CD4-positive, alpha-beta T cell treated with Interleukin-6 at 100 ng/mL for 8 hours (primary cell): ENCODE measurements at places on chromosomes 12 and 14.

DNA sequence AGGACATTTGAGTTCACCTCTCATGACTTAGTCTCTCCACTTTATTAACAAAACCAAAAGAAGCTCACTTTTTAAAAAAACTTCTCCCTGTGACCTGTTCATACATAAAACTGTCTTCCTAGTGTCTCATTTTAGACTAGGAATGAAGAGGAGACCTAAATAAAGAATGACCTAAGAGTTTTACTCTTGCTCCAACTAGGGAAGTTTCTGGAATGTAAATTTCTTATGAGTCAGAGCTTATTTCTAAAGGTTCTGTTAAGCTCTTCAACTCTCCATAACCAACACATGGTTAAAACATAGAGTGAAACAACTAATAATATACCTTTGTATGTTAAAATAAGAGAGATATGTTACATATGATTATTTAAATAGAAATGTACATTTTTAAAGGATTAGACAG is 369.8 kb downstream of the EMP1 start:
- DNase-seq: no peak

DNA sequence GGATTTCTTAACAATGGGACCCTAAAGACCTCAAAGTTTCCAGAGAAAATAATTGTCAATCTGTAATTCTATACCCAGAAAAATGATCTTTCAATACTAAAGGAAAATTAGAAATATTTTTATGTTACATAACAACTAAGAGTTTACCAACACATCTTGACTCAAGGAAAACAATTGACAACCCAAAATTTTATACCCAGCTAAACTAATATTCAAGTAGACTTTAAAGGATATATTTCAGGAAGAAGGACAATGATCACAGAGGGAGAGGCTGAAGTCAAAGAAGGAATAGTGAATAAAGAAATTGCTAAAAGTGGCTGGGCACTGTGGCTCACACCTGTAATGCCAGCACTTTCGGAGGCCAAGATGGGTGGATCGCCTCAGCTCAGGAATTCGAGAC is 12.6 kb upstream of the PLD4 start:
- no peak for DNase-seq

DNA sequence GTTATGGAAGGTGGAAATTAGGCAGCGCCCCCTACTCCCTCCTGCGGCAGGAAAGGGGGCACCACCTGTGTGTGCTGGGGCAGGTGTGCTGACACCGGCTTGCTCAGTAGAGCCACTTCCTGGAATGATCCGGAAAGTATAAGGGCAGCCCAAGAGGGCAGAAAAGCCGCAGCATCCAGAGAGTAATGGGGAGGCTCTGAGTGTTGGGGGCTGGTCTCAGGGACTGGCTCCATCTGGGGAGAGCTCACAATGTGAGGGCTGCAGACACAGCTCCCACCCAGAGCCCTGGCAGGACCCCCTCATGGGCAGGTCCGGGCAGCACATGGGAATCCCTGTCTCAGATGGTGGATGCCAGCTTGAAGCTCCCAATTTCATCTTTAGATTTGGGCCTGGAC is 187.6 kb upstream of the C14orf180 start:
- DNase-seq: peak; percentile 33

- no peak for DNase-seq
These were observed 60.0 kb downstream of the HRK start for GRCh38 chr12:116821291-116821690.

GRCh38 chr12:14278294-14278953 is 87.1 kb upstream of the ATF7IP start:
- DNase-seq: no peak

DNA sequence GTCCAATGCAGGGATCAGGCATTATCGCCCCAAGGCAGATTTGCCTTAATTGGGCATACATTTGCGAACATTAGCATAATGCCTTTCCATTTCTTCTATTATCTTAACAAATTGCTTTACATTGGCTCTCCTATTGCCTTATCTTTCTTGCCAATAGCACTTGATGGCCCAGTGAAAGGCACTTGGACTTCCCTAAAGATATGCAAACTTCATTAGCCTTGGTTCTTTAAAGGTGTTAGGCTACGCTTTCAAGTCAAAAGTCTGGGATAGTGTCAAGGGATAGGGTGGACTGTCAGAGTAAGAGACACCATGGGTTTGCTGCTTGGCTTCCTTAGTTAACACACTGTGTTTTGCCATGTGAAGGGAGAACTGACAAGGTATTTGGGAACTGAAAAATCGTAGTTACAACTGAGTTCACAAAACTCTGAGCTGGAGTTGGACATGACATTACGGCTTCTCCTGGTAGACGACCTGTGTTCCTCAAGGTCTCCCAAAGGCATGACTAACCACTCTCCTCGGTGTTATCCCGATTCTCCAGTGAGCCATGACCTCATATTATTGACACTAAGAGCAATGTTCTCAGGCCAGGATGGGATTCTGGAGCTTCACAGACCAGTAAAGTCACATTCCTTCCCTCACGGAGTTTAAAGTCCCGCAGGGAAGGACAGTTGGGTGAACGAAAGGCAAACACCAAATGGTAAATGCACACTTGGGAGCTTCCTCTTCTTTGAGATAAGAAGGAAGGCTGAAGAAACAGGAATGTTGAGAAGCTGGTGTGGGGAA is 65.2 kb downstream of the TBC1D30 start:
- no peak for DNase-seq

DNA sequence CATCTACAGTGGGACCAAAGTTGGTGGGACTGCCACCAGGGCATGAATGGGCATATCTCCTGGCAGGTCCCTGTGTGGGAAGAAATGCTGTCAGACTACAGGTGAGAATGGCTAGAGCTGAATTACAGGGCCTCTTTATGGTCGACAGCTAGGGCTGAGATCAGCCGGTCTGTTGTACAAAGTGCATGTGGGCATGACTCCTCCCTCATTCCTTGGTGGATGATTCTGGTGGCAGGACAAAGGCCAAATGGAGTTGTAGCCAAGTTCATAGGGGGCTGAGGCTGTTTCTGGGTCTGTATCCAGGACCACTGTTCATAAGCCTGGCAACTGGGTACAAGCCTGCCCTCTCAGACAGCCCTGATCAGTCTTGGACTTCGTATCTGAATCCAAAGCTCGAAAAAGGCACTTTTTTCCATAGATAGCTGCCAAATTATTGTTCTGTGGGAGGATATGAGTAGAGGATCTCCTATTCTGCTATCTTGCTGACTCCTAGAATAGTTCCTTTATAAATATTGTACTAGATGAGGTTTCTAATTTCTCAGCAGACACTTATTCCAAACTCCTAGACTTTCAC is 460.8 kb downstream of the TMEM117 start:
- no peak for DNase-seq

DNA sequence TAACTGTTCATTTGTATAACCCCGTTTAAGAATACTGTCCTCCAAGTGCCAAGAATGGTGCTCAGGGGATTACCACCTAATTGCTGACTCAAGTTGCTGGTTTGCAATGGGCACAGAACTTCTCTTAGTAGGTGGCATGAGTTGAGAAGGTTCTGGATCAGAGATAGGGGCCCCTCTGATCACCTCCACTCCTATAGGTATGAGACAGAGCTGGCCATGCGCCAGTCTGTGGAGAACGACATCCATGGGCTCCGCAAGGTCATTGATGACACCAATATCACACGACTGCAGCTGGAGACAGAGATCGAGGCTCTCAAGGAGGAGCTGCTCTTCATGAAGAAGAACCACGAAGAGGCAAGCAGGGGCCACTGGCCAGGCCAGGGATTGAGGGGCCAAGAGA is 1.6 kb downstream of the KRT18 start:
- DNase-seq: no peak
